ENCODE measurements at places on chromosomes 1 and 21. TPM values are rescaled to one million over a fixed set of nuclear protein-coding genes. Genes with fewer than 3 reads are reported as not detected.

Gene IFI44L
- 37.1 TPM for total RNA-seq

Gene FAM167B
- 20.3 TPM for total RNA-seq

Gene ADAMTSL4
- total RNA-seq = 0.40 TPM

Gene CYP4Z1
- not detected for total RNA-seq

Gene TMEM61
- not detected for total RNA-seq
